CD4-positive, CD25-positive, alpha-beta regulatory T cell (primary cell): ENCODE measurements at places on chromosomes 13 and 19.

- no peaks in the 10 kb centered on the region for H3K4me1 ChIP-seq
- no peak overlapping the region for H3K27ac ChIP-seq
- H3K27me3 ChIP-seq, result no peaks in the 10 kb centered on the region
- no peak for DNase-seq
Observed at GRCh38 chr13:35812736-35813135, 318.4 kb downstream of the DCLK1 start.

DNA sequence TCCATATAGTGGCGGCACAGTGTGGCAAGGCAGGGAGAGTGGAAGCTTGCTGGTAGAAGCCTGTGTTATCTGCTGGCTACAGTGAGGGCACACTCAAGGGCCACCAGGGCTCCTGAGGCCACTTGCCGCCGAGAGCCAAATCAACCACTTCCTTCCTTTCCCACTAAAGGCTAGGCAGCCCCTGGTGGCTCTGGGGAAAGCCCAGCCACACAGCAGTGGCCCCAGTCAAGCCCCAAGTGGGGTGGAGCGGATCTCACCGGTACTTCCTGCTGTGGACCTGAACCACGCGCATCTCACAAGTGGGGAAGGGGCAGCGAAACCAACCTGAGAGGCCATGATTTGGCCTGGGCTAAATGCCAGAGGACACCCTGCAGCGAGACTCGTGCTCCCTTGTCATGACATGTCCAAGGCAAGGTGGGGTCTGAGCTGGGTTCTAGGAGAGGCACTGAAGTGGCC is 21.9 kb upstream of the SLC35E1 start:
- DNase-seq, result peak; percentile 37
- no peaks in the 10 kb centered on the region for H3K36me3 ChIP-seq
- H3K27me3 ChIP-seq, result no peaks in the 10 kb centered on the region
- peak overlapping the region; percentile 48 for H3K4me3 ChIP-seq

- H3K4me1 ChIP-seq, result no peaks in the 10 kb centered on the region
- no peak for DNase-seq
- H3K4me3 ChIP-seq, result no peak overlapping the region
- no peaks in the 10 kb centered on the region for H3K27me3 ChIP-seq
Observed at GRCh38 chr13:106367361-106367971, 168.0 kb downstream of the EFNB2 start.

DNA sequence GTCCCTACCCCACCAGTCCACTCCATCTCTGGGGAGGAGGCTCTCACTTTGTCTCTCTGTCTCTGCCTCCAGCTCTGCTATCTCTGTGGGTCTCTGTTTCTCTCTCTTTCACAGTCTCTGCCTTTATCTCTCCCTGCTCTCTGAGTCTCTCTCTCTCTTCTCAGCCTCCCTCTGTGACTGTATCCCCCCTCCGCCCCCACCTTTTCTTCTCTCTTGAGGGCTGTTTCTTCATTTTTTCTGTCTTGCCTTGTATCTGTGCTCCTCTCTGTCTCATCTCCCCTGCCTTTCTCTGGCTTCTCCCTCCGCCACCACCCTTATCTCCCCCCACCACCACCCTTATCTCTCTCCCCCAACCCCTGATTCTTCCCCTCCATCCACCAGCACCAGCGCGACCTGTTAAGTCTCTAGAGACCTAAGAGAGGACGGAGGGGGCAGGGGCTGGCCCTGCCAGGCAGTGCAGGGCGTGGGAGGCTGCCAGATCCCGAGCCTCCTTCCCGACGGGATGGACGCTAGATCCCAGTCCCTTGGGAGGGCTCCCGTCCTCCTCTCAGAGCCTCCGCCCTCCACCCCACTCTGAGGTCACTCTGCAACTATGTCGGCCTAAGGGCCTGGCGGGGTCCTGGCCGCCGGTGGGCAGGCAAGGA is 1.0 kb downstream of the AXL start:
- no peak overlapping the region for H3K4me3 ChIP-seq
- H3K36me3 ChIP-seq, result no peaks in the 10 kb centered on the region
- H3K4me1 ChIP-seq, result no peaks in the 10 kb centered on the region
- no peak overlapping the region for H3K27ac ChIP-seq
- no peak for DNase-seq
- peaks cover 2% of the 10 kb centered on the region for H3K27me3 ChIP-seq

DNA sequence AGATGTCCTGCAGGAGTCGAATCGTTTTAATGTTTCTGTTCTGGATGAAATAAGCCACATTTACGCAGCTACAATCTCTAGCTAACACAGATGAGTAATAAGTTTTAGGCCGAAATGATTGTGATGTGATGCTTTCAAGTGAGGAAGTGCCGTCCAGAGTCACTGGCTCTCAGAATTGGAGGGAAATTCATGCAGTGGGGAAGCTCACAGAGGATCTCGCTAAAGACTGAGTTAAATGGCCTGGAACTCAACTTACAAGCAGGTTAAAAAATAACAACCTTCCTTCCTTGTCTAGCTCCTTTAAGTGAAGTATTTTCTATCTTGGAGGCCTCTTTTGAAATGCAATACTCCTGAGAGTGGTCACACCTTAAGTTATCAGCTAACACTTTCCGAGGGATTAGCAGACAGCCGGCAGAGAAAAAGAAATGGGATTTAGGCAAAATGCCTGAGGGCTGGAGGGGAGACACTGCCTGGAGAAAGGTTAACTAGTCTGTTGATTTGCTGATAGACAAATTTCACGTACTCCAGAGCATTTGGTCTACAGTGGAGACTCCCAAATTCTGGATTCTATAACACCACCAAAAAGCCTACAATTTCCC is 74.2 kb downstream of the IRS2 start:
- H3K4me3 ChIP-seq, result no peak overlapping the region
- no peak for DNase-seq
- no peak overlapping the region for H3K27ac ChIP-seq
- peaks cover 5% of the 10 kb centered on the region for H3K27me3 ChIP-seq
- H3K4me1 ChIP-seq, result no peaks in the 10 kb centered on the region

- no peaks in the 10 kb centered on the region for H3K36me3 ChIP-seq
- no peaks in the 10 kb centered on the region for H3K27me3 ChIP-seq
- H3K27ac ChIP-seq, result no peak overlapping the region
- DNase-seq, result no peak
- H3K4me3 ChIP-seq, result no peak overlapping the region
Observed at GRCh38 chr13:50529154-50529882, 314.2 kb downstream of the DLEU7 start.

DNA sequence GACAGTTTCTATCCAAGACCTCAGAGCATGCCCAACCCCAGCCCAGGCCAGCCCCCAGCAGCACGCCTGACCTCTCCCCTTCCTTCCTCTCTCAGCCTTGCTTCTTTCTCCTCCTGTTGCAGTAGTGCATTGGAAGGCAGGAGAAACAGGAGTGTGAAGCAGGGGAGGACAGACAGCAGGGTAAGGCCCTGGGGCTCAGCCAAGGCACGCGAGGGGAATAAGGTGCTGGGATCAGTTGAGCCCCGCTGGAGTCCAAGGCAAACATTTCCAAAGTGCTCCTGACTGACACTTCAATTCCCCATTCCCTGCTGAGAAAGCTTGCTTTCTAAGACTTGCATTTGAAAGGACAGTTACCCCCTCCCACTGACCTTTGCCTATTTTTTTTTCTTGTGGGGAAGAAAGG is 73.1 kb upstream of the OLFM4 start:
- no peaks in the 10 kb centered on the region for H3K36me3 ChIP-seq
- H3K4me3 ChIP-seq, result no peak overlapping the region
- H3K27ac ChIP-seq, result no peak overlapping the region
- no peaks in the 10 kb centered on the region for H3K27me3 ChIP-seq
- H3K4me1 ChIP-seq, result no peaks in the 10 kb centered on the region
